ENCODE measurements at places on chromosomes 12 and 14.
A peak's percentile ranks its signal among the peaks of the same experiment; 100 is the strongest.

DNA sequence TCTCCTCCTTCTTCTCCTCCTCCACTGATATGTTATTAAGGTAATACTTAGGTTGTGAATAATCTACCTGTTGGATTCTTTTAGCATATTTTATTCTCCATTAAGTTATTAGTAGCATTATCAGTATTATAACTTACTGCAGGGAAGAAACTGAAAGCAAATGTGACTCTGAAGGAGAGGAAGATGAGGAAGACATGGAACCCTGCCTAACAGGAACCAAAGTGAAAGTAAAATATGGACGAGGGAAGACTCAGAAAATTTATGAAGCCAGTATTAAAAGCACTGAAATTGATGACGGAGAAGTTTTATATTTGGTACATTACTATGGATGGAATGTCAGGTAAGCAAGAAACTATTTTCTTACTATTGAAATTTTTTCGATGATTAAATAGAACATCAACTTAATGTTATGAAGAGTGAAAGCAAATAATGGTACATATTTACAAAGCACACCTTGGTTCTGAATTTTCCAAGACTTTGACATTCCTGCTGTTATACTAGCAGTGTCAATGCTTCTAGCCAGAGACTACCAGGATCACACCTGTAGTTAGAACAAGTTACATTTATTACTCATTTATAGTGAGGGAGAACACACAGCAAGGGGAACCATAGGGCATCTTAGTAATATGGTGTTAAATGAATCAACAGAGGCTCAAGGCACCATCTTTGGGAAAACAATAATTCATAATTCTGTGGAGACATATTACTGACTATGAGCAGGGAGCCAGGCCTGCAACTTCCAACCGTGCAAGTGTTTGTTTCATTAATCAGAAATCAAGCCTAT lies 42.0 kb upstream of the TOMM20L start:
- DNase-seq = no peak

- DNase-seq = no peak
Observed at GRCh38 chr12:2214411-2214810, 161.6 kb downstream of the CACNA1C start.

GRCh38 chr12:124904306-124905098 lies 9.9 kb downstream of the UBC start:
- peak; percentile 41 for DNase-seq

GRCh38 chr14:83863042-83863774 lies 1666.7 kb upstream of the FLRT2 start:
- no peak for DNase-seq

DNA sequence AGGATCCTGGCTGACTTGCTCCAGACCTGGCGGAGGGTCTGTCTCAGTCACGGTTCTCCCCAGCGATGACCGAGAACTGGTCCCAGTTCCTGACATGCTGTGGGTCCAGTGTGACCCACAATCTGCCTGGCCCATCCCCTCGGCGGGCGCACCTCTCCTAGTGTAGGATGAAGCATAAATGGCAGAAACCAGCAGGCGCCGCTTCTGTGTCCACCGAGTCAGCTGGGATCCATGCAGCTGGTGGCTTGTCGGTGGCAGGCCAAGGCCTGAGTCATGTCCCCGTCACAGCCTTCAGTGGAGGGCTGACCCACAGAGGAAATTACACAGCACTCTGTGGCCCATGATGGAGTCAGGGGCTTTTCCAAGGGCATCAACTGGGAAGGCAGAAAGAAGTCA lies 38.5 kb downstream of the NFKBIA start:
- DNase-seq = no peak

- no peak for DNase-seq
Observed at GRCh38 chr12:112381406-112381882, 787 bp downstream of the HECTD4 start.

GRCh38 chr12:8844665-8845064 lies 22.2 kb downstream of the A2ML1 start:
- DNase-seq = no peak

GRCh38 chr12:131011165-131012079 lies 57.7 kb downstream of the ADGRD1 start:
- no peak for DNase-seq

- DNase-seq = no peak
Observed at GRCh38 chr12:92394895-92395294, 249.2 kb upstream of the BTG1 start.

DNA sequence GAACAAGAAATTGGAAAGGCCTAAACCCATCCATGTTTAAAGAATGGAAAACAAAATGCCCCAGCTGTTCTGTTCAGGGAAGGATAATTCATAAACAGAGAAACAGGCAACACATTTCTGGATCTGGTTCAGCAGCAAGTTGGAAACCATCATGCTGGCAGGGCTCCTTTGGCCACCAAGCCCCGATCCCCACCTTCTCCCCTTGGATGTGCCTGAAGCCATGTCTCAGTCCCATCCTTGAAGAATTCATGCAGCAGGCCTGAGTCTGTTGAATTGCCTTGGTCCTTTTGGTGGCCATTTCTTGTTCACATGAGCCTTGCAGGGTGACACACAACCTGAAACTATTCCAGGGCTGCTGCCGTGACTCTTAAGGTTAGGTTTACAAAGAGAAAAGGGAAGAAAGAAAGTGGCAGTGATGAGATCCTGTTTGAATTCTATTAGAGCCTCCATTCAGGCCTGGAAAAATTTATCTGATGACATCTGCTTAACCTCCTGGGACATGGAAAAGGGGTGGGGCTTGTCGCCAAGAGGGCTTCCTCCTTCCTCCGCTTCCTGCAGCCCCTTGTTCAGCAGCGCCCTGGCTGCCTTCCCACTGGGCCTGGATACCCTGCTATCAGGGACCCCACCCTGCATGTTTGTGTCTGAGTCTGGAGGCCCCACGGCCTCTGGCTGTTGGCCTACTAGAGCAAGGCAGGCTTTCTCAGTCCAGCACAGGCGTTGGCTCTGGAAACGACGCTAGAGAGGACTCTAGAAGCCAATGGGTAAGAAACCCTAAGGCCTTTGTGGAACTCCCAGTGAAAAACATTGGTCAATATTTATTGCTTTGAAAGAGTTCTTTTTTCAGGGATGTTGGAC lies 341.9 kb downstream of the C12orf75 start:
- DNase-seq = no peak

DNA sequence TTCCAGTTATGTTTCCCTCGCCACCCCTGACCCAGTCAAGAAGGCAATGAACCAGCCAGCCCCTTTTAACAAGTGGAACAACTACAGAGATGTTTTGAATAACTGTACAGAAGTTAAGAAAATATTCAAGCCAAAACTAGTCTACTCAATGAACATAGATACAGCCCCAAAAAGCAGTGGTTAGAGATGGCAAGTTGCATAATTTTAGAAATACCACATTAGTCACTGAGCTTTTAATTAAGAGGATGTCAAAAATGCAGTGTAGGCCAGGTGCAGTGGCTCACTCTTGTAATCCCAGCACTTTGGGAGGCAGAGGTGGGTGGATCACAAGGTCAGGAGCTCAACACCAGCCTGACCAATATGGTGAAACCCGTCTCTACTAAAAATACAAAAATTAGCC lies 27.2 kb downstream of the PROX2 start:
- DNase-seq = no peak

GRCh38 chr12:121227294-121227693 lies 17.4 kb downstream of the P2RX4 start:
- no peak for DNase-seq

DNA sequence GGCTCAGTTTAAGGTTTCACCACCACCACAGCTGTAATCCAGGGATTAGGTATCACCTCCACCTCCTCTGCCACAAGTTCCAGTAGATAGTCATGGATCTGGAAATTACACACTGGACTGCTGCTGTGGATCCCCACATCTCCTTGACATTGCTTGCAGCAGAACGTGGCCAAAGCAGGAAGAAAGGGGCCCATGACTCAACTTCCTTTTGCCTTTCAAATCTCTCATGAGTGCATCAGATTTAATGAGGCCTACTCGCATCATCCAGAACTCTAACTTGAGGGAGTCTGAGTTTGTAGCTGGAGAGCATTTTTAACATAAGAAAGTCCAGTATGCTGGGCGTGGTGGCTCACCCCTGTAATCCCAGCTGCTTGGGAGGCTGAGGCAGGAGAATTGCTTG lies 29.2 kb upstream of the TMED10 start:
- DNase-seq = no peak

DNA sequence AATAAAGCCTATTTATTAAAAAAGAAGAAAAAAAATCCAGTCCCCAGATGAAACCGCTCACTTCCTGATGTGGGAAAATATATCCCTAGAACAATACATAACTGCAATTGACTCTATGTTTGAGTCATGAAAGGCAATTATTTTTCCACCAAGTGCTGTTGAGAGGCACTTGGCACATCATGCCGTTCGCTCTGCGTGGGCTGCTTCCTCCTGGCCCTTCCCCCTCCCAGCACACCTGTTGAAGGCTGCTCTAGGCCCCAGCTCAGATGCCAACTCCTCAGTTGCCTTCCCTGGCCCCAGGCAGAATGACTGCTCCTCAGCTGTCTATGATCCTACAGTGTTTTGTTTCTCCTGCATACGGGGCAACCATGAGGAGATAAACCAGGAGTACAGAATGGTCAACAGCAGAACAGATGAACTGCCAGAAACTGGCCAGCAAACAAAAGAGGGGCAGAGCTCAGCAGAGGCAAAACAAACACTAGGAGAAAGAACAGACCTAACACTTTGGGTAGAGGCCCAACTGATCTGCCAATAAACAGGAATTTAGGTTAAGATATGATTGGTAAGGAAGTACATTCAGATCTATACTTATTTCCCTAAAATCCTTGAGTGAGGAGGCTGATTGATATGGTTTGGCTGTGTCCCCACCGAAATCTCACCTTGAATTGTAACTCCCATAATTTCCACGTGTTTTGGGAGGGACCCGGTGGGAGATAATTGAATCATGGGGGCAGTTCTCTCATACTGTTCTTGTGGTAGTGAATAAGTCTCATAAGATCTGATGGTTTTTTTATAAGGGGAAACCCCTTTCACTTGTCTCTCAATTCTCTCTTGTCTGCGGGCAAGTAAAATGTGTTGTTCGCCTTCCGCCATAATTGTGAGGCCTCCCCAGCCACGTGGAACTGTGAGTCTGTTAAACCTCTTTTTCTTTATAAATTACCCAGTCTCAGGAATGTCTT lies 58.6 kb downstream of the SLC38A1 start:
- peak; percentile 78 for DNase-seq

GRCh38 chr12:107477947-107478610 lies 207.5 kb upstream of the PWP1 start:
- no peak for DNase-seq

- no peak for DNase-seq
Observed at GRCh38 chr12:123966596-123966995, 6.0 kb downstream of the CCDC92 start.

DNA sequence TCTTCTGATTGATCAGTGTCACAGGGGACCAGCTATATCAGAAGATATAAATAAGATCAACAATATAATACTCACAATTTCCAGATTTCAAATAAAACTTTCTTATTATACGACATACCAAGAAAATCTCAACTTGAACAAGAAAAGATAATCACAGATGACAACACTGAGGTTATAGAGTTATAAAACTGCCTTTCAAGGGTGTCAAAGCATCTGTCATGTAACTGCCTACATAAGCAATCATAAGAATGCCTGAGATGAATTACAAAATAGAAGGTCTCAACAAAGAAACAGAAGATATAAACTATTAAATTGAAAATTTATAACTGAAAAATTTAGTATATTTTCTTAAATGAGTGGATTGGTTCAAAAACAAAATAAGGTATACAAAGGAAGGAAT lies 659.2 kb downstream of the SLC16A7 start:
- no peak for DNase-seq

- DNase-seq = no peak
Observed at GRCh38 chr14:104142136-104142945, 4.0 kb downstream of the KIF26A start.

DNA sequence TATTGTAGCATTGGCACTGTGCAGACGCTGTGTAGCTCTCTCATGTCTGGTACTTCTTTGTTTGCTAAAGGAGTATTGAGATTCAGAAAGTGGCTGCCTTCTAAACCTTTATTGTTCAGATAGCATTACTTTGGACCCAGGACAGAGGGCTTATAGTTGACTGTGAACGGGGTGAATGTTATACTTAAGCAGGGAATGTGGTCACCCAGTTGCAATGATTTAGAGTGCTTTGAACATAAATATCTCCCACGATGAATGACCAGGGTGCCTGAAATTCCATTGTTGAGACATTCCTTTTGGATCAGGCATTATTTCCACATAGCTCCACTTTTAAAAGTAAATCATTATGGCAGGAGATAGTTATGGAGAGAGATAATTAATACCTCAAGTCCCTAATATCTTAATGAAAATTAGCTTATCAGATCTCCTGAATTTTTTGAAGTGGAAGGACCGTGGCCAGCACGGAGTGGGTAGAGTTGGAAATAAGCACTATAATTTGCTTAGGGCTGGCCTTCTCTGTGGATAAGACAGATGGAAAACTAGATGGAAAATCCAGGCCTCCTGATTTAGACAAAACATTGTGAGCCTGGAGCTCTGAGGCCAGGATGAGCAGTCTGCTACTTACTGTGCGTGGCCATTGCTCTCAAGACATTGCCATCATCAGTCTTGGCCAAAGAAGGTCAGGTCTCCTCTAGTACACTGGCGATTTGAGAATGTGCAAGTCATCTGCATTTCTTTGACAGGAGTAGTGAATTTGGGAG lies 114.5 kb downstream of the ETV6 start:
- no peak for DNase-seq

- no peak for DNase-seq
Observed at GRCh38 chr12:46725332-46725731, 100.5 kb downstream of the SLC38A4 start.

GRCh38 chr12:81800298-81801148 lies 41.4 kb upstream of the PPFIA2 start:
- no peak for DNase-seq

GRCh38 chr12:108792361-108793292 lies 61.3 kb upstream of the CORO1C start:
- no peak for DNase-seq

DNA sequence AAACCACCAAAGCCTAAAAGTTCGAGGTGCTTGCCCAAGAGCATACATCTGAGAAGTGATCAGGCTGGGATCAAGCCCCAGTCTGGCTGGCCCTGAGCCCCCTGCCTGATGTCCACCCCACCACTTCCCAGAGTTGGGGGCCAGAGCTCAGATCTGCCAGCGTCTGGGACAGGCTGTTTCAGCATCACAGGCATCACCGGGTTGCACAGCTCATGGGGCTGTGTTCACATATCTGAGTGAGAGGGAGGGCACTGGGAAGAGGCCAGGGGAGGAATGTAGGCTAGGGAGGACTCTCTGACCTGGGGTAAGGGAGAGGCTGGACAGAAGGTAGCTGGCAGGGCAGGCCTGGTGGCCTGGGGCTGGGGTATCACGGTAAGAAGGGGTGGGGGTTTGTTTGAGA lies 6.0 kb downstream of the TGM1 start:
- DNase-seq = no peak

- DNase-seq = no peak
Observed at GRCh38 chr12:47921907-47922306, 17.1 kb upstream of the VDR start.

DNA sequence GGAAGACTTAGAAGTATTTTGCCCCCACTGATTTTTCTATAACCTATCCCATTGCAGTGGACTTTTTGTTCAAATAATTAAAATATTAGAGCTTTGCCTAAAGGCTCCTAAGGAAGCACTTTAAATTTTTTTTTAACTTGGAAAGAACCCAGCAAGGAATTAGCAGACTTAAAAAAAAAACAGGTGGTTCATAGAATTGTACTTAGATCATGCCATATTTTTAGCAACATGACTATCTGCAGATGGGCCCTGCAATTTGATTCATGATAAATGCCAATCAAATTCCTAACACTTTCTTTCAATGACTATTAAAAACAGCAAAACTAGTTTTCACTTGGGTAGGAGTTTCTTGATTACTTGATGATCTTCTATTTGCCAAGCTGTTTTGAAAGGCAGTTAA lies 11.5 kb downstream of the ADAMTS20 start:
- no peak for DNase-seq

GRCh38 chr12:130571089-130571488 lies 145.0 kb downstream of the RIMBP2 start:
- DNase-seq = no peak
